ENCODE measurements at places on chromosomes 13 and 19.

GRCh38 chr19:18418483-18419194 is 559 bp upstream of the SSBP4 start:
- no peak for DNase-seq

DNA sequence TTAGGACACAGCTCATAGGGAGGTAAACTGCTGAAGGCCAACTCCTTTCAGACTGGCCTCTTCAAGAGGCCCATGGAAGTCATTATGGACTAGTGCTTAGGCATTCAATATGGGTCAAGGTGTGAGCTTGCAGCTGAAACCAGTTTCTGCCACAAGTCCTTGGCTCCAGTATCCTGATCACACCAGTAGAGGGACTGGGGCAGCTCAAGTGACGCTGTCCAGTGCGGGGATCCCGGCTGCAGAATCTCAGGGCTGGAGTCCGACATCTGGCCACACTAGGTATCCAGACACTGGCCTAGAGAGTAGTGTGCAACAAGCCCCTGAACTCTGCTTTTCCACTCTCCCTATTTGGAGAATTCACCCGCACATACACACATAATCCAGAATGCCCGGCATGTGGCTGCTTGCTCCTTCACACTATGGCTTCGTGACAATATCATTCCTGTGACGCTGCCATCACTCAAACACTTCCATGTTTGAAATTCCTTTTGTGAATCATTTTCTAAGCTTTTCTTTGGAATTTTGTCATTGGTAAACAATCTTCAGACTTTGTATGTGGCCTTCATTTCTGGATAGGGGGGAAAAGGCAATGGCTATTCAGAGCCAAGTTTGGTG is 425.1 kb downstream of the EFNB2 start:
- DNase-seq, result no peak

GRCh38 chr19:40163541-40164129 is 27.6 kb upstream of the MAP3K10 start:
- no peak for DNase-seq

- no peak for DNase-seq
These were observed 27.5 kb downstream of the DPRX start for GRCh38 chr19:53659292-53659691.

GRCh38 chr13:46071590-46072249 is 19.2 kb upstream of the ZC3H13 start:
- DNase-seq, result no peak

- DNase-seq, result no peak
These were observed 24.6 kb downstream of the DCT start for GRCh38 chr13:94454906-94455305.

- DNase-seq, result no peak
These were observed 16.0 kb downstream of the FXYD5 start for GRCh38 chr19:35170359-35171061.

DNA sequence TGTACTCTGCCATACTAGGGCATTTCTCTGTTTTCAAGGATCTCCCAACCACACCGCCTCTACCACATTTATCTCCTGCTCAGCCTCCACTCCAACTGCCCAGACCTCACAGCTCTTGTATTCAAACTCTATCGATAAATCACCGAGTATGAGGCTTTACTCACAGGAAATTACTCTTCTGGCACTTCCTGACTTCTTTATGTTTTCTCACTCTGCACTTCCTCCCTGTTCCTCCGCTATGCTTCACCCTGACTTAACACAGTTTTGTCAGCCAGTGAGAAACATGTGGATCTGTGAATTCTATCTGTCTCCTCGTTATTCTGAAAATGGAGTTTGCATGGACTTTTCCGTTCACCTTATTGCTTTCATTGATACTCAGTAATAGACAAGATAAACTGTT is 2.6 kb upstream of the CARD8 start:
- DNase-seq, result peak; percentile 41

- no peak for DNase-seq
These were observed 72.1 kb downstream of the SLITRK1 start for GRCh38 chr13:83810136-83810535.

DNA sequence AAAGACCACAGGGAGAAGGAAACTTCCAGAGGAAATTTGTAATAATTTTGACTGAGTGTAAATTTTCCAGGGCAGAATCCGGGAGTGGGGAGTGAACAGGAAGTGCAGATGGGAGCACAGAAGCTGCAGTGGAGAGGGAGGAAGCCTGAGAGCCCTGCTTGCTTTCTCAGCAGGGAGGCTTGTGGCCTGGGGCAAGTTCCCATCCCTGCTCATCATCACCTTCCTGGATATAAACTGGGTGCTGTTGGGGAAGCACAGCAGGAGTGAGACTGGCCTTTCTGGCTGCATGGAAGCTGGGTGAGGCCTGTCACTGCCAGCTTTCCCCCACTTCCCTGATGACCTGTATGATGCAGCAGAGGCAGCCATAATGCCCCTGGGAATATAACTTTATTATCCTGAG is 532.9 kb downstream of the SLITRK6 start:
- no peak for DNase-seq
